Foreskin fibroblast (primary cell): ENCODE measurements at places on chromosomes 2 and 18.

DNA sequence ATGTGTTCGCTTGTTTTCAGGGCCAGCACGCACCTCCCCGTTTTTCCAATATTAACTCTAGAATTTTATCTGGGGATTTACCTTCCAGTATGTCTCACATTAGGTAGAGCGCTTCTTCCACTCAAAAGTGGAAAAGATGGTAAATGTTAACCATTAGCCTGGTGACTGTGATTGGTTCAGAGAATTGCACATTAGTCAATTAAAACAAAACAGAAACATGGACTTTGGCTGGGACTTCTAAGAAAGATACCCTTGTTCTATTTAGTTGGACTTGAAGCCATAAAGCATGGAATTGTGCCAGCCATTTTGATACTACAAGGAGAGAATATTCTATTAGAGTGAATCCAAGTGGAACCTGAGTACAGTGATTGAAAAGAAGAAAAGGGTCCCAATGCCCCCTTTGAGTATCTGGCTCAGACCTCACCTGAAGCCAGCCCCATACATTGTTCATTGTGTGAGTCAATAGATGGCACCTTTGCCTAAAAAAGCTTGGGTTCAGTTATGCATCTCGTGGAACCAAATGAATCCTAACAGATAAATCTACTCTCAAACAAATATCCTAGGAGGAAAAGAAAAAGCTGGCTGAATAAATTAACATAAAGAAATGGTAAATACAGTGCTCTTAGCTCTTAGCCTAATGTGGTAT is 354.3 kb downstream of the IRS1 start:
- no peak for DNase-seq

- no peak for DNase-seq
These were observed 186.2 kb upstream of the GCFC2 start for GRCh38 chr2:75896779-75897366.

GRCh38 chr2:15985531-15985930 is 45.2 kb downstream of the MYCN start:
- DNase-seq, result no peak

DNA sequence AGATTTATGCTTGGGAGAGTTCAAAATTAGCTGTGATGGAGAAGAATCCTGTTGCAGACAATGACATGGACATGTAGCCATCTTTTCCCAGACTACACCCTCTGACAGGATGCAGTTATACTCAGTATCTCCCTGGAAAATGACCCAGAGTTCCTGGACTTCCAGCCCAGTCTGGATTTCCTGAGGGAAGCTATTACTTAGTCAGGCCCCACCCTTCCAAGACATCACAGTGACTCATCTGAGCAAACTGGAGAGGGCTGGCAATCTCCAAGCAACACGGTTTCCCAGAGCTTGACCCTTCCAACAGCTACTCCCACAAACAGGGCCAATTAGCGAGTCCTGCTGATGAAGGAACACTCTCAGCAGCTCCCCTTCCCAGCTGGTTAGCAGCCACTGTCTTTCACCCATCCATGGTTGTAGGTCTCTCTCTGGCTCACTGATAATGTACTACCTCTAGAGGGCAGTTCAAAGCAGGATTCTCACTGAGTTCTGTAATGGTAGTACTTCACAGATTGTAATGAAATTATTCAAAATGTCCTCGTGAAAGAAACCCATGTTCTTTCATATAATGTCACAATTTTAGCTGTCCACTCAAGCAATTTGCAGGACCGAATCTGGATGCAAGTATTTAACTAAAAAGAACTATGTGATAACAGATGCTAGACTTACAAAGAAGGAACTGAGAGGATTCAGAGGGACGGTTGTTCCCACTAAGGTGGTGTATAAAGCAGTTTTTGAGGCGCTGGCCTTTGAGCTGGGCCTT is 110.2 kb downstream of the MDH1 start:
- peak; percentile 87 for DNase-seq

GRCh38 chr2:185384822-185385560 is 353.6 kb upstream of the FSIP2 start:
- DNase-seq, result no peak

- no peak for DNase-seq
These were observed 92.7 kb downstream of the MRO start for GRCh38 chr18:50726960-50727589.

DNA sequence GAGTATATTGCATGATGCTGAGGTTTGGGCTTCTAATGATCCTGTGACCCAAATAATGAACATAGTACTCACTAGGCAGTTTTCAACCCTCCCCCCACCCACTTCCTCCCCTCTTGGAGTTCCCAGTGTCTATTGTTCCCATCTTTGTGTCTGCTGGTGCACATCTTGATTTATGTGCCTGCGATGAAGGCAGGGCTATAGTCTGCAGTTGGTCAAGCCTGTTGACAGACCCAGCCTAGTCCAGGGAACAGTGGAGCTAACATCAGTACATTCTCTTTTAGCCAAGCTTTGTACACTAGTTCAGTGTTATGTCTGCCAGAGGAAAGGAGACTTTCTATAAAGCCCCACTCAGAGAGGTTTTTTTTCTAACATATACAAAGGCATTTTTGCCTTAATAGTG is 287.6 kb downstream of the CPS1 start:
- DNase-seq, result no peak

GRCh38 chr2:126858991-126859390 is 39.7 kb upstream of the TEX51 start:
- no peak for DNase-seq

DNA sequence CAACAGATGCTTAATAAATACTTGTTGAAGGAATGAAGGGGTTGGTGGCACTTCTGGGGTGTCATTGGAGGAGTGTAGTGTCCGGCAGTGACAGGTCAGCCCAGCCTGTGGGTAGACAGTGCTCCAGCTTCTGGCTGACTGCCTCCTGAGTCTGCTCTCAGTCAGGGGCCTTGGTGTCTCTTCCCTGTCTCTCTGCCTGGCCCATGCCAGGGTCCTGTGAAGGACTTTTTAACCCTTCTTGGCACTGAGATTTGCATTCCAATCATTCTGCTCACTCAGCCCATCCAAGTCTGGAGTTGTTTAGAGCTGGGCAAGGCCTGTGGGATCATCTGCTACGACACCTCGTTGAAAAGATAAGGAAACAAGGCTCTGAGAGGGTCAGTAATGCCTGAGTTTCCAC is 1.4 kb upstream of the KCNK3 start:
- no peak for DNase-seq

DNA sequence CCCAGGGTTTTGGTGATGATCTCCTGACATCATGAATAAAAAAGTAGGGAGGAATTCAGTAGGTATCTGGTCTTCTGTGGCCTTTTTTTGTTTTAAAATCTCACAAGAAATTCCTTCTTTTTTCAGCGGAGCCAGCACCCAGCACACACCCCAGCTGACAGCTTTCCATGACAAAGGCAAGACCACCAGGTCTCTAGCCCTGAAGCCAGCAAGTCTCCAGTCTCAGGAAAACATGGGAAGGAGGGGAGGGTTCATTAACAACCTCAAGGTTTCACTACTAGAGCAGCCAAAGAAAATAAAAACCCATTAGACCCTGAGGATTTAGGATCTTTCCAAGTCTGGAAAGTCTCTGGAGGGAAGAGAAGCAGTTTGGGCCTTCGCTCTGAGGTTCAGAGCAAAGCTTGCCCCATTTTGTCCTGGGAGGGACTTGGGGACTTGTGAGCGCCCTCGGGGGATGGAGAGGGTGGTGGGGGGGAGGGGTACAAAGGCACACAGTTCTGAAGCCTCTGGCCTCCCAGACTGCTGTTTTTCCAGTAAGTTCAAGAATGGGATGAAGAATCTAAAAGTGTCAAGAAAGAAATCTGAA is 9.0 kb downstream of the FOXI3 start:
- no peak for DNase-seq

DNA sequence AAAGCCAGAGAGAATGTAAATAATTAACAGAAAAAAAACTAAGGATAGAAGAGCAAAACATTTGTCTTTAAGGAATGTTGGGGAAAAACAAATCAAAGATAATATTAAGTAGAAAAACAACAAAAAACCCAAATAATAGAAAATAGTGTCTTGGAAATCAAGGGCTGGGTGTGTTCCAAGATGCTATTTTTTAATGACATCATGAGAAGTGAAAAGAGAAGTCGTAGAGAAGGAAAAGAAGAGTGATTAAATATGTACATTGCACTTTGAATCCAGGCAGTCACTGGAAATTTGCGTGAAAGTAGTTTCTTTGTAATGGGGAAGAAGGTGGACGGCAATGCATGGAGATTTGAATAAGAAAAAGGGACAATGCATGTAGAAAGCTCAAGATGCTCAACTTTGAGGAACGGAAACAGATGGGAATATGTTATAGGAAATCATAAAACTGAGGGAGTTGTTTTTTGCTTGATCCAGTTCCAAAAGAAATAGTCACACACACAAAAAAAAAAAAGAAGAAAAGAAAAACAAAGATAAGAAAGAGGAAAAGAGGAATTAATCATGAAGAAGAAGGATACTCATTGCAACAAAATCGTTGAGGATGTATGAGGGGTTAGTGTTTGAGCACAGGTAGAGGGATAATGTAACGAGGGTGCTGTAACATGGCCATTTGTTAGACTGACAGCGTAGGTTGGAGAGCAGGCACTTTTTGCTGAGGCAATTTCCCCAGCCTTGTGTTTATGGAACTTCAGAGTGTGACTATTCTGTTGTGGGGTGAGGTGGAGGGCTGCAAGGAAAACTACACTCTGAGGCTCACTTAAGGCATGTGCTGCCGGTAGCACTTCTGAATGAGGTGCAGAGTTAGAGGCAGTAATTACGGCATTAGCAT is 184.1 kb downstream of the CALCRL start:
- no peak for DNase-seq

DNA sequence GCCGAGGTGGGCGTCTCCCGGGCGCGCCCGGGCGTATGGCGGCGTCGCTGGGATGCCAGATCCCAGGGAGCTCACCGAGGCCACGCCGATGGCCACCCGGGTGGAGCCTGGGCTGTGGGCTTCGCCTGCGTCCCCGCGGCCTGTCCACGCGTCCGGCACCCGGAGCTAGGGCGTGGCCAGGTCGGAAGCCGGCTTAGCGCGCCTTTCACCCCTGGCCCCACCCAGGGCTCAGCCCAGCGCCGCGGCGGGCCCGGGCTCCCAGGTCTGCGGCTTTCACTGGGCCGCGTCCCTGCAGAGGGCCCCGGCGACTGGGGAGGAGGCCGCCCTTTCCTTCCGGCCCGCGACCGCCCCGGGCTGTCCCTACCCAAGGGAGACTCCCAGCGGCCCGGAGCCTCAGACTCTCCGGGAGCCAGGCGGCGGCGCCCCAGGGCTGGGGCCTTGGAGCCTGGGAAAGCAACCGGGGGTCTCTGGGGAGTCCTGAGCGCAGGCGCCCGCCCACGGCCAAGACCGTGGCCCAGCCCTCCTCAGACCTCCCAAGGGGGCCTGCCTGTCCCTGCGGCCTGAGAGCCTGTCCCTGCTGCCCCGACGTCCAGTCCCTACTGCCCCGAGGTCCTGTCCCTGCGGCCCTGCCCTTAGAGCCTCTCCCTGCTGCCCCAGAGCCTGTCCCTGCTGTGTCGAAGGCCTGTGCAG is 36.3 kb upstream of the ITM2C start:
- DNase-seq, result no peak

DNA sequence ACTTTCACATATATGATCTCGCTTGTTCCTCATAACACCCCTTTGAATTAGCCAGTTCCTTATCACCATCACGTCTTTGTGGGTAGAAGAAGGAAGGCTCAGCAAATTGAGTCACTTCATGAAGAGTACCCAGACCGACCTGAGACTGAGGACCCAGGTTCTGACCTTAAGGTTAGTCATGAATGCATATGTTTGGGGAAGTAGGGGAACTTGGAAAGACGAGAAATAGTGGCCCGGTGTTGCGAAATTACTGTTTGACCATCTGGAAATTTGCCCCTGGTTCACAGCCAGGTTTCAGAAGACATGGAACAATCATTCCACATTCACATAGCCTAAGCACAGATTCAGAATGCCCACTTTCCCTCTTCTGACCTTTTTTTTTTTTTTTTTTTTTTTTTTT is 59.8 kb downstream of the MEIS1 start:
- DNase-seq, result peak; percentile 92

DNA sequence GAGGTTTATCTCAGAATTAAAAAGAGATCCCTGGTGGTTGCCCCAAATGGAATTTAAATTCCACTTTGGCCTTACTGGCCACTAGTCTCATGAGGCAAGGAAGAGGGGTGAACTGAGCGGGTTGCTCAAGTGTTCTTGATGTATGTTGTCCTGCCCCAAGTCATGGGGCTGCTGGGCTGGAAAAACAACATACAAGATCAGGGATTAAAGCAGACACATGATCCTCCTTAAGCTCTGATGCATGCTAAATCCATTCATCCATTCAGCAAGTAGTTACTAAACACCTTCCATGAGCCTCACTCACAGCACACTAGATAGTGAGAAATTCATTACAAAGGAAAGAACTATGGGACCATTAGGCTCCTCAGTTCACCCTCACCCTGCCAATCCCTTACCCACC is 196.3 kb downstream of the MREG start:
- DNase-seq, result no peak

- no peak for DNase-seq
These were observed 86.0 kb upstream of the SATB2 start for GRCh38 chr2:199543606-199544172.

DNA sequence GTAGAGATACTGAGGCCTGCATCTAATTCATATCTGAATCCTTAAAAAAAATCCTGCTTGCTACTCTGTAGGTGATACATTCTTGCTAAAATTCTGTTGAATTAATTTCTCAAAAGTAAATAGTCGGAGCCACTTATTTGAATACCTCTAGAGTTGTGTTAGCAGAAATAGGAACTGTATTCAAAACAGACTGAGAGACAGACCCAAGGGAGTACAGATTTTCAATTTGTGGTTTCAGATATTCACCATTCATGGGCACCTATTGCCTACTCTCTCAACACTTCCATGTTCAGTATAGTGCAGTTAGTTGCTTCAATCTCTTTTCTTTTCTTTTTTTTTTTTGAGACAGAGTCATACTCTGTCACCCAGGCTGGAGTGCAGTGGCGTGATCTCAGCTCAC is 46.6 kb upstream of the CTLA4 start:
- no peak for DNase-seq

DNA sequence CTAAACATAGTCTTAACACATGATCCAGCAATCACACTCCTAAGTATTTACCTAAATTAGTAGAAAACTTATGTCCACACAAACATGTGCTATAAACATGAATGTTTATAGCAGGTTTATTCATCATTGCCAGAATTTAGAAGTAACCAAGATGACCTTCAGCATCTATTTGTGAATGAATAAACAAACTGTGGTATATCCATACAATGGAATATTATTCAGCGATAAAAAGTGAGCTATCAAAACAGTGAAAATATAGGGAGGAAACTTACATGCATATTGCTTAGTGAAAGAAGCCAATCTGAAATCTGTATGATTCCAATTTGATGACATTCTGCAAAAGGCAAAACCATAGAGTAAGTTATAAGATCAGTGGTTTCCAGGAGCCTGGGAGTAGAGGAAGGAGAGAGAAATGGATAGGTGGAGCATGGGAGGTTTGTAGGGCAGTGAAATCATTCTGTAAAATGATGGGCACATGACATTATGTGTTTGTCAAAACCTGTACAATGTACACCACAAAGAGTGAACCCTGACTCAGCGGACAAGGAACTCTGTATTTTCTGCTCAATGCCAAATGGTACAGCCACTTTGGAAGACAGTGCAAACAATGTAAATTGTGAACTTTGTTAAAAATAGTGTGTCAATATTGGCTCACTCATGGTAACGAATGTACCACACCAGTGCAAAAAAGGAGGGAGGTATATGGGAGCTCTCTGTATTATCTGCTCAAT is 61.9 kb upstream of the IGFBP2 start:
- DNase-seq, result no peak

GRCh38 chr2:88234760-88235159 is 64.6 kb downstream of the THNSL2 start:
- DNase-seq, result no peak
